ENCODE measurements at places on chromosomes 5 and 9.

- no peak for DNase-seq
These were observed 2.0 kb upstream of the SPINK9 start for GRCh38 chr5:148333262-148333849.

DNA sequence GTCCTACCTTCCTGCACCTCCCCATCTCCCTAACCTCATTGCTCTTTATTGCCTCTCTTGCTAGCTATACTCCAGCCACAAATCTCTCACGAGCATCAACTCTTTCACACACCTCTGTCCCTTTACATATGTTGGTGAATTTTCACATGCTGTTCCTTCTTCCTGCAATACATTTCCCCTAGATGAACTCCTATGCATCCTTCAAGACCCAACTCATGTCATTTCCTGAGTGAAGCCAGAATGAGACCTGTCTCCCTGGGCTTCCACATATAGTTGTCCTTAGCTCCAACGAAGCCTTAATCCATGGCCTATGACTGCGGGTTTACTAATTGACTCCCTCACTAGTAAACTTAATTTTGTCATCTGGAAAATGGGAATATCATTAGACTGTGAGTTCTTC lies 297.3 kb upstream of the PANK3 start:
- no peak for DNase-seq

DNA sequence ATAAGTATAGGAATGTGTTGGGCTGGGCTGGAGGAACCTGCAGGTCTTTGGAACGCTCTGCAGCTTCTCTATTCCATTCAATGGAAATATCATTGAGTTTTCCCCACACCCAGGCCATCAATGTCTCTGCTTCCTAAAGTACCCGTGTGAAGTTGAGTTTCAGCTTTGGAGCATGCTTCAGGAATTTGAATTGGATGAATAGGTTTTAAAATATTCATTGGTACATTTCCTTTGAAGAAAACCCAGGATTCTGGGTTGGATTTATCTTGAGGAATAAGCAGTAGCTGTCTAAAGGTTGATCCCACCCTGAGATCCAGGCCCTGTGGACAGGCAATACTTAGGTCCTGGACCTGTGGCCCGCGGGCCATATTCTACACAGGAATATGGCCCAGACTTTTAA lies 37.3 kb downstream of the INSYN2B start:
- no peak for DNase-seq

GRCh38 chr5:122358372-122358979 lies 46.4 kb downstream of the SNCAIP start:
- no peak for DNase-seq

GRCh38 chr9:77488439-77489126 lies 159.5 kb downstream of the GNA14 start:
- DNase-seq, result peak; percentile 30

DNA sequence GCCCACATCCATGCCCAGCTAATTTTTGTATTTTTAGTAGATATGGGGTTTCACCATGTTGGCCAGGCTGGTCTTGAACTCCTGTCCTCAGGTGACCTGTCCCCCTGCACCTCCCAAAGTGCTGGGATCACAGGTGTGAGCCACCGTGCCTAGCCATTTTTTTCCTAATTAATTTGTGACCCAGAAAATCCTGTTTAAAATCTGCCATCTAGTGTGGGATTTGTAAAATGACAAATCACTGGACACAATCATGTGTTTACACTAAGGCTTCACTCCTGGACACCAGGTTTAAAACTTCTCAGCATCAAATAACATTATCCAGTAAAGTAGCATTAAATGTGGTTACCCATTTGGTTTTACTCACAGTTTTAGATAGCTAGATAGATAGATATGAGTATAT lies 18.6 kb upstream of the KDM4C start:
- peak; percentile 31 for DNase-seq

GRCh38 chr5:154478224-154478565 lies at the start of gene HAND1:
Gene HAND1 (minus strand): TSS chr5:154478227. CDS start chr5:154478008, 219 bp downstream.
- no peak for DNase-seq

DNA sequence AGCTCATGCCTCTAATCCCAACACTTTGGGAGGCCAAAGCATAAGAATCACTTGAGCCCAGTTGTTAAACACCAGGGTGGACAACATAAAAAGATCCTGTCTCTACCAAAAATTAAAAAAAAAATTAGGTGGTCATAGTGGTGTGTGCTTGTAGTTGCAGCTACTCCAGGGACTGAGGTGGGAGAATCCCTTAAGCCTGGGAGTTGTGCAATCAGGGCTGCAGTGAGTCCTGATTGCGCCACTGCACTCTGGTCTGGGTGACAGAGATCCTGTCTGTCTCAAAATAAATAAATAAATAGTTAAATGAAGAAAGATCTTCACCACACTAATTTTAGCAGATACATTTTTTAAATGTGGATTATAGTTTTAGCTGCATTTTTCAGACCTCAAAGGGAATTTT lies 433.2 kb downstream of the MAT2B start:
- DNase-seq, result peak; percentile 80

- peak; percentile 58 for DNase-seq
These were observed 500.8 kb upstream of the WWC1 start for GRCh38 chr5:167790462-167791260.

DNA sequence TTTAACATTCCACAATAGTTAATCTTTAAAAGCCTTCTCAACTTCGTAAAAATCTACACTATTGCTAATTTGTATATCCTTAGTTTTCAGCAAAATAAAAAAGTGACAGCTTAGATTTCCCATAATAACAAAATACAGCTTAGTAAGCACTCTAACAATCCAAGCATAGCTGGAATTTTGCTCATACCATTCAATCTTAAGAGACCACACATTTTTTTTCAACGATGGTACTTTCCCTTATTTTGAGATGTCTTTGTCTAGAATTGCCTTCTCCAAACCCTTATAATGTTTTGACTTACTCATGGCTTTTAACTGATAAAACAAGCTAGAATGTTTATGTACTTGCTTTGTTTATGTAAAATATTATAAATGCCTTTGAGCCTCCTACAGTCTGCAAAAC lies 65.6 kb downstream of the HOMER1 start:
- DNase-seq, result peak; percentile 87

GRCh38 chr5:71830681-71831539 lies 111.8 kb downstream of the CARTPT start:
- DNase-seq, result peak; percentile 84

DNA sequence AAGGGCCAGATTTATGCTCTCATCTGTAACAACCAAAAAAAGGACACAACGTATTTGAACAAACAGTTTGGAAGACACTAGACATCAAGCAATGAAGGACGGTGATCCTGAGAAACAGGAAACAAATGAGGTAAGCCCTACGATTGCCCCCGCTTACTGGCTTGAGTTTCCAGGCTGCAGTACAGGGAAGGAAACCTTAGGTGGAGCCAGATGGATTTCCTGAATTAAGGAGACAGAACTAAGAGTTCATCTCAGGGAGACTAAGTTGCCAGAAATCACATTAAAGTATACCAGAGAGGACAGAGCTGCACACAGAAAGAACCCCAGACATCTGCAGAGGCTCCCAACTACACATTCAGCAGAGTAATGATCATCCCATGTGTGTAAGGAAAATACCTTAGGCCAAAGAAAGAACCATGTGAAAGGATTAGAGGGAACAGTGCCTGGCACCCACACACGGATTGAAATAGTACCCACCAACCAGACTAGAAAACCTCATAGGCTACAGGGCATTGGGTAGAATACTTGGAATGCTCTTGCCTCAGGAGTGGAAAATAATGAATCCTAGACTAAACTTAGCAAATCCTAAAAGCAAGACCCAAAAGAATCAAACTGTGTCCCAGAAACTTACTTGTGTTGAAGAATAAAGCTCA lies 99.3 kb upstream of the NIPBL start:
- peak; percentile 47 for DNase-seq

DNA sequence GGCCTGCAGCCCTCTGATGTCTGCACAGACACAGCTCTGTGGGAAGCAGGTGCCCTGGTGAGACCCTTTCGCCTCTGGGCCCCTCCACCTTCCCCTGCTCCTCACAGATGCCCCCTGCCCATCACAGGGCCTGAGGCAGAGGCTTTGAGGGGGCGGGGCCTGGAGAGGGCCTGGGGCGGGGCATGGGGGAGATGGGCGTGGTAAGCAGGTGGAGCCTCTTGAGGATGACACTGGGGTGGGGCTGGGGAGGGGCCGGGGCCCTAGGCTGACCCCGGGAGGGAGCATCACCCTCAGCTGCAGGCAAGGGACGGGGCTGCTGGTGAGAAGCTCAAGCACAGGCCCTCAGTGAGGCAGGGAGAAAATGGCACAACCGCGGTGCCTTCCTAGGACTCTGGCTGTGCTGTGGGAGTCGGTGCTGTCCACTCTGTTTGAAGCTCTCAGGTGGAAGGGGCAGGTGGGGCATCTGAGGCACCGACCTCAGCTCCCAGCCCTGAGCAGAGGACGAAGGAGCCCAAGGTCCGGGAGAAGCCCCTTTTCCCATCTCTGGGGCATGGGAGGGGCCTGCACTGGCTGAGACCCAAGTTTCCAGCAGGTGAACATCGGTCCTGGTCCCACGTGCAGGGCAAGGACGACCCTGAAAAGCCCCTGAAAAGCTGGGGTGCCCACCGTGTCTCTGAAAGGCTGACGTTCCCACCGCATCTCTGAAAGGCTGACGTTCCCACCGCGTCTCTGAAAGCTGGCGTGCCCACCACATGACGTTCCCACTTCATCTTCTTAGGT lies 17.5 kb upstream of the SLC9A3 start:
- no peak for DNase-seq

GRCh38 chr9:20320921-20321320 lies 301.4 kb downstream of the MLLT3 start:
- no peak for DNase-seq

- no peak for DNase-seq
These were observed 15.1 kb upstream of the TNFSF15 start for GRCh38 chr9:114820776-114821501.

- DNase-seq, result peak; percentile 14
These were observed 25.9 kb upstream of the TESK1 start for GRCh38 chr9:35579130-35579529.

DNA sequence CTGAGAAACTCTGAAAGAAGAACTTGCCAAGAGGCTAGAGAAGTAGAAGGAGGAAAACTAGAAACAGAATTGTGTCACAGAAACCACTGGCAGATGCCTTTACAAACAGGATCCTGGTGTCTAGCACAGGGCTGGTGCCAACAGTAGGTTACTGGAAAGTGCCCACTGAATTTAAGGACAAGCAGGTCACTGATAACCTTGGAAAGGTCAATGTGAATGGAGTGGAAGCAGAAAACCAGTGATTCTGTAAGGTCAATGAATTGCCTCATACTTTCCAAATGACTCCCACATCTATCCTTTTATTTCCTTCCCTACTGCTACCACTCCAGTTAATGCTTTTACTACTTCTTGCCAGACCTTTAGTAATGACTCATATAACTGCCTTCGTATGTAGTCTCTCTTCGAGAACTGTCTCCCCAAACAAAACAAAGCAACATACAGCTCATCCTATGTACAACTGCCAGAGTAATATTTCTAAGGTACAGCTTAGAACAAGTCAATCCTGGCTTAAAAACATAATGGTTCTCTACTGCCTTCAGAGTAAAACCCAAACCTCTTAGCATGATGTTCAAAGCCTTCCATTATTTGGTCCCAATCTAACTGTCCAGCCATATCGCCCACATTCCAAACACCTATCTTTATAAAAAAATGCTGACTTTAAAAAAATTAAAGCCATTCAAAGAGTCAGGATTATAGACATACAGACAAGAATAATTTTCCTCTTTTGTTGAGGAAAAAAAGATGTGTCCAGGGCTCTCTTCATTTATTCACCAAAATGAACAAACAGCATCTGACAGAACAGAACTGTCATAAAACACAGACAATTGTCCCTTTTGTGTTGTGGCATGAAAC lies 52.5 kb downstream of the NR3C1 start:
- DNase-seq, result peak; percentile 92

DNA sequence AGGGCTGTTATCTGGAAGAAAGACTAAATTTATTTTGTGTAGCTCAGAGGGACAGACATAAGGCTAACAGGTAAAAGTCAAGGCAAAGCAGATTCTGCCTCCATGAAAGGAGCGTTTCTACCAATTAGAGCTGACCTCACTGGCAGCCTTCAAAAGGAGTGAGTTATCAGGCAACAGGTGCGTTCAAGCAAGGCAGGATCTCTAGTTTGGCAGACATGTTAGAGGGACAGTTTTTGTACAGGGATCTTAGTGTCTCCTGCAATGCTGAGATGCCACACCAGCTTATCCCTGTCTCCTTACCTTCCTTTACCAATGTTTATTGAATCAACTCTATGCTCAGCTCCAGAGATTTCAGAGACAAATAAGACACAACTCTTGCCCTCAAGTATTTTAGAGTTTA lies 73.8 kb downstream of the NRG2 start:
- no peak for DNase-seq

DNA sequence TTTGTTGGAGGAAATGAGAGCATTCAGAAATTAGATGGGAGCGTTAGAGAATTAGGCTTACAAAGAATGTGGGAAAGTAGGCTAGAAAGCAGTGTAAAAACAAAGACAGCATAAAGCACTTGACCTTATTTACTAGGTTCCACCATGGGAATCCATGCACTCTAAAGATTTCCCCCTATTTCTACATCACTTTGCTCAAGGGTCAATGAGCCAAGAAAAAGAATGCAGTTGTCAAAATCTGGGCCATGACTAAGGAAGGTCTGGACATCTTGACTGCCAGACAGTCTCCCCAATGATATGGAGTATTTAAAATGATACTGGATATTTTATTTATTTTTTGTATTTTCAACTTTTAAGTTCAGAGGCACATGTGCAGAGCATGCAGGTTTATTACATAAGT lies 3.4 kb downstream of the TLR4 start:
- peak; percentile 78 for DNase-seq

DNA sequence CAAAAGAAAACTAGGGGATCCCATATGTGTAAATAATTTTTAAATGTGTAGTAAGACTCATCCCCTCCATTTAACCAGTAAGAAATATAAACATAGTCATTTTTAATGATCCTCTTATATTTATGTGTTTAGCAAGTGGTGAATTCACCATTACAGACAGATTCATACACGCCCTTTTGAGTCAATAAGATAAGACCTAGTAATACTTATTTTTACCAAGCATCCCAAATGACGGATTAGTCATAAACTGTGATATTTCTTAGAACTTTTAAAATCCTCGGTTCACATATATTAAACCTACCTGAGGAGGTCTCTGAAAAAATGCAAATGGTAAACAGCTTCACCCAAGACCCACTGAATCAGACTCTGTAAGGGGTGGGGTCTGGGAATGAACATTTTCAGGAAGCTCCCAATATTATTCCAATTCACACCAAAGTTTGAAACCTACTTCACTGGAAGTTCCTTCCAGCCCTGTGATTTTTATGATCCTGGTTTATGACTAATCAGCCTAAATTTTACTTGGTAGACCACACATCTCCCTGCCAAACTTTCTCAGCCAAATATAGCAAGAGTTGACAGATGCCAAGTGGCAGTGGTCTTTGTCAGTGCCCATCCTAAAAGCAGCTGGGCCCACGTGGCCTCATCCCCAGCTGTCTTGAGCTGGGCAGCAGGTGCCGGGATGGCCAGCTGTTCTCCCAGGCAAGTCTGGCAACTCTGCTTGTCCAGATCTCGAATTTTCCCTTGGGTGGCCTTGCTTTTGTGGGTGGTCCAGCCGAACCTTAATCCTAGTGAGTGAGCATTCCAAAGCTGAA lies 559.0 kb upstream of the RGMB start:
- DNase-seq, result peak; percentile 20

Data from iris pigment epithelial cell (primary cell).